Esophagus squamous epithelium (tissue), 5 donors: ENCODE measurements at places on chromosomes 6 and 20. TPM values are rescaled to one million over a fixed set of nuclear protein-coding genes. Genes with fewer than 3 reads are reported as not detected.

The ENPP4 gene
- total RNA-seq = 0.30 TPM

The GGTLC1 gene
- total RNA-seq = not detected

The SPATS1 gene
- not detected for total RNA-seq

The ZSCAN12 gene
- total RNA-seq = 1.3 TPM

The HBS1L gene
- total RNA-seq = 41.6 TPM

The IL17F gene
- not detected for total RNA-seq

The TREM2 gene
- 0.70 TPM for total RNA-seq

The BPIFB4 gene
- total RNA-seq = not detected

The MYBL2 gene
- 16.3 TPM for total RNA-seq

The IMPG1 gene
- not detected for total RNA-seq

GRCh38 chr6:31386099-31386498 is 17.3 kb upstream of the MICA start:
- no peak for DNase-seq

- DNase-seq = no peak
Observed at GRCh38 chr6:147676495-147677199, 168.2 kb downstream of the SAMD5 start.

DNA sequence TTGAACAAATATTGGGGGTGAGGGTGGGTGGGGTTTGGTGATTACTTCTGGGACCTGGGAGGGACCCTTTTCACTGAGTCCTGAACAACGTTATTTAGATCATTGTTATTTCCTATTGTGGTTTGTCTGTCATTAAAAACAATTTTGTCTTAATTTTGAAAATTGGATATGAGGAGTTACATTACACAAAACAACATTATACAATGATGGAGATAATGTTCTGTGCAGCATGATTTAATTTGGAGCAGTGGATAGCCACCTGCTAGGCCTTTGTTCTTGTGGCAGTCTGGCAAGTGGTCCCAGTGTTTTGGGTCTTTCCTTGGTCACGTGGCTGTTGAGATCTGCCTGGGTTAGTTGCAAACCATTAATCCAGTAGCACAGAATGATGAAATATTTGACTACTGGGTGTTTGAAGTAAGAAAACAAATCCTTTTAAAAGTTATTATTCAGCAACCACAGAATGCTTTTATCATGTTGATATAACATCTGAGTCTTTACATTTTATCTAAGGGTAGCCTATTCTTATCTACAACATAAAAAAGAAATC is 172.8 kb downstream of the CDKAL1 start:
- DNase-seq = no peak

DNA sequence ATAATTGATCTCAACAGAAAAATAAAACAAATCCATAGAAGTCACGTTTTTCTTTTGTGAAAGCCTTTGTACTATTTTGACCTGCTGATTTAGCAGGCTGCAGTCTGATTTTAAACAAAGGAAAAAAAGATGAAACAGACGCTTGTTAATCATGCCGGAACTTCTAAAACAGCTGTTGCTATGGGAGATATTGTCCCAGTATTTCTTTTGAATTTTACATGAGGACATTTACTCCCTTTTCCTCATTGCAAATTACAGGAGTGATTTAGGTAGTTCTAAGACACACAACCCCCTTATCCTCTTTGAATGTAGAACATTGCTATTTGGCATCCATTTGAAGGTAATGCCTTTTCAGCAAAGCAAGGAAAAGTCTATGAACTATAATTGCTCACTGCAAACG is 416.1 kb downstream of the BCKDHB start:
- no peak for DNase-seq

DNA sequence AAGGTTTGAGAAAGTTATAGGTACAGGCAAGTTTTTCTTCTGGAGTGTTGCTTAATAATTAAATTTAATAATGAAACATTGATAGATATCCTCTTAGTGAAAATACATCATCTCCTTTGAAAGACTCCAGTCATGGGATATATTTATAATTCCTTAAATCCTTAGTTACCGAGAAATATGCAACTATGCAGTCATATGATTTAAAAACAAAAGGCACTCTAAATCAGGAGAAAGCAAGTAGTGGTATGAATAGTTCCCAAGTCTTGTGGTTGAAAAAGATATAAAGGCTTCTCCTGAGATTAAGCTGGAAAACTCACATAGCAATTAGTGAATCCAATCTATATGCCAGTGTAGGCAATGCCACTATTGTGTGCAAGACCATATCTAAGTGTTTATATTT is 475.4 kb downstream of the EYS start:
- DNase-seq = no peak

- DNase-seq = no peak
Observed at GRCh38 chr20:47744803-47745202, 40.5 kb downstream of the SULF2 start.

- no peak for DNase-seq
Observed at GRCh38 chr6:140987364-140988155, 1145.2 kb upstream of the GJE1 start.

GRCh38 chr20:2476742-2477615 is 6.4 kb upstream of the SNRPB start:
- no peak for DNase-seq

- DNase-seq = no peak
Observed at GRCh38 chr20:24837781-24838450, 111.2 kb upstream of the CST7 start.

DNA sequence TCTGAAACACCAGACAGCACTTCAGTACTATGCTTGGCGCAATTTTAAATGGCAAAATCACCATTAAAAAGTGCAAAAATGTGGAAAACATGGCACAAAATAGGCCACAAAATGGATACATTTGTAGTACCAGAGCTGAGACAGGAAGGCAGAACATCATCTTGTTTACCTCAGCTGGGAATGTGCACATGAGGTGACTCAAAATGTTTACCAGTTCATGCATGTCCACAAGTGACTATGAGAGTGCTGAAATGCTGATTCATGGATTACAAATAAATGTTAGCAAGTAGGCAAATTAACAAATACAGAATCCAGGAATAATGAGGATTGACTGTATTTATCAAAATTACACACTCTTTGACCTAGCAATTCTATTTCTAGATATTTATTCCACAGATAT is 201.6 kb downstream of the ISM1 start:
- no peak for DNase-seq

- no peak for DNase-seq
Observed at GRCh38 chr6:14017626-14018475, 93.1 kb downstream of the RNF182 start.

DNA sequence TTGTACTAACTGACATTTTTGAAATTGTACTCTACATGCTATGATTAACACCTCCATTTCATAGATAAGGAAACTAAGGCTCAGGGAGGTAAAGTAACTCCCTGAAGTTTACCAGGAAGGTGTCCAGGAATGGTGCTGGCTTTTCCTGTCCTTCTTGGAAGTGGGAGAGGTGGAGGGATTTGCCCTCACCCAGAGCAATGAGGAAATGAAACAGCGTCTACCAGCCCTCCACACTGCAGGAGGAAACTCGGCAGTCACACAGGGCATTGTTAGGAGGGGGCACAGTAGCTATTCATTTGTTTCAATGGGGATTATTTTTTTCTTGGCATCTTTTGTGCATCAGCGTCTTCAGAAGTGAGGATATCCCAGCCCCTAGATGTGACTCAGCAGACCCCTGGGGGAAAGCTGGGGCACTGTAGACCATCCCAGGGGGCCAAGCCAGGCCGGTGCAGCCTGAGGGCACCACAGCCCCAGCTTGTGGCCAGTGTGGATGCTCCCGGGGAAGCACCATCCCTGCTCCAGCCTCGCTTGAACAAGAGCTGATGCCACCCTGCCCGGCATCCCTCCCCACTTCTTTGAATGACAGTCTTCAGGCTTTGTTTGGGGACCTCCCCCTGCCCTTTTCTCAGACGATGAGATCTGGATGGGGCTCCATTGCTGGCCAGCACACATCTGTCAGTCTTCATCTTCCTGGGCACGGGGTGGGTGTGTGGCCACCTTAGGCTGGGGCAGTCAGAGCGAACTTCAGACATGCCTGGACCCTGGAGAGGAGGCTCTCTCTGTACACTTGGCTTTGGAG is 224.4 kb upstream of the PMEPA1 start:
- DNase-seq = no peak

- no peak for DNase-seq
Observed at GRCh38 chr6:135994857-135995544, 143.5 kb downstream of the PDE7B start.

DNA sequence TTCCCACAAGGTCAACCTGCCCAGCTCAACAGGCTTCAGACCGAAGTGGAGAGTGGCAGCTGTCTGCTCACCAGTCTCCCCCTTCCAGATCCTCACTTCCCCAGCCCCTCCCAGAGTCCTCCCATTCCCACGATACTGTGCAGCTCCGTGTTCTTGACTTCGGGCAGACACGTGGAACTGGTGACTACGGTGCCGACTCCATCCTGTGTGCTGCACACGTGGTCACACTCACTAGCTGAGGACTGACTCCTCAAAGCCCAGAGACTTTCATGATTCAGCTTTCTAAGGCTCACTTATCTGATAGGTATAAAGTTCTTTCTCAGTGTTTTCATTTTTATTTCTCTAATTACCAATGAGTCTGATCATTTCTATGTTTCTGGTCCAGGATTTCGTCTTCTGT is 32.4 kb downstream of the GABRR2 start:
- no peak for DNase-seq

GRCh38 chr6:31268836-31269235 is 3.1 kb downstream of the HLA-C start:
- DNase-seq = no peak

- no peak for DNase-seq
Observed at GRCh38 chr6:83767033-83767432, 58.1 kb upstream of the SNAP91 start.

DNA sequence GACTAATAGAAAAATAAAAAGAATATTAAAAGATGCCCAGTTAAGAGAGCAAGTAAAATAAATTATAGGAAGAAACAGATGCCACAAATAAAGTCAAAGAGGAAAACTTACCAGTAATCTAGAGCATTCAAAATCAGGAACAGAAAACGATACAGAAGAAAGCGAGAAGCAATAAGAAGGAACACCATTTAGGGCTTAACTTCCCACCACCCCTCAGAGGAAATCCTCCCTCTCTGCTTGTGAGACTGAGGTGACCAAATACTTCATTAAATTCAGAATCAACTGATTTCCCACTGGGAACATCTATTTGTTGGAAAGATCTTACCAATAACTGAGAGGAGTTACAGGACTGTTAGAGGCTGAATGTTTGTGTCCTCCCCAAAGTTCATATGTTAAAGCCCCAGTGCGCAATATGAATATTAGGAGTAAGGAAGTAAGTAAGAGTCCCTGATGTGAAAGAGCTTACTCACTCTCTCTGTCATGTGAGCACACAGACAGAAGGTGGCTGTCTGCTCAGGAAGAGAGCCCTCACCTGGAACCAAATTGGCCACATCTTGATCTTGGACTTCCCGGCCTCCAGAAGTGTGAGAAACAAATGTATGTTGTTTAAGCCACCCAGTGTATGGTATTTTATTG is 19.5 kb downstream of the KATNA1 start:
- DNase-seq = no peak

GRCh38 chr6:122494665-122495272 is 23.2 kb upstream of the SERINC1 start:
- no peak for DNase-seq

DNA sequence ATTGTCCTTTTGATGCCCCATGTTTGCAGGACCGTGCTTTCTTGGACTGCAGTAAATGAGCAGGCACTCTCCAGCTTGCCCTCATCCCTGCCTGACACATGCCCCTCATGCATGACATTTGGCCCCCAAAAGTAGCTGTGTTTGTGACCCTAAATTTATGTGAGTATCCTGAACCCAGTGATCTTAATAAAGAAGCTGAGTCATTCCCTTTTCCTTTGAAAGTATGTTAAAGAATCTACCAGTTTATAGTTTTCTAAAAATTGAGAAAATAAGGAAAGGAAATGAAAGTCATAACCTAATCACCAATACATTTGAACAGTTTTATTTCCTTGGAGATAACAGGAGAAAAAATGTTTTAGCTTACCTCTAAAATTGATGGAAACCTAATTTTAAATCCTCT is 3.4 kb upstream of the SLC22A23 start:
- DNase-seq = no peak

- DNase-seq = no peak
Observed at GRCh38 chr6:49550492-49551077, at the start of gene C6orf141. Gene C6orf141, plus strand, starts transcription at chr6:49550668. Its CDS starts 125 bp downstream, at chr6:49550793.

DNA sequence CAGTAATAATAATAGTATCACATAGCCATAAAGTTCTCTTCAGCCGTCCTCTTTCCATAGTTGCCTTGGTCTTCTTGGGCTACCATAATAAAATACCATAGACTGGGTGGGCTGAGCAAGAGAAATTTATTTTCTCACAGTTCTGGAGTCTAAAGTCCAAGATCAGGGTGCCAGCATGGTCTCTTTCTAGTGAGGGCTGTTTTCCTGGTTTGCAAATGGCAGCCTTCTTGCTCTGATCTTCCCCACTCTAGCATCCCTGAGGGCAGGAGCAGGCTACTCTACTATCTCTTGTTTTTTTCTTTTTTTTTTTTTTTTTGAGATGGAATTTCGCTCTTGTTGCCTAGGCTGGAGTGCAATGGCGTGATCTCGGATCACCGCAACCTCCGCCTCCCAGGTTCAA is 8.2 kb upstream of the BEND3 start:
- no peak for DNase-seq

GRCh38 chr6:106117579-106117978 is 31.4 kb downstream of the PRDM1 start:
- no peak for DNase-seq

- no peak for DNase-seq
Observed at GRCh38 chr6:167858086-167858591, 31.4 kb downstream of the AFDN start.

DNA sequence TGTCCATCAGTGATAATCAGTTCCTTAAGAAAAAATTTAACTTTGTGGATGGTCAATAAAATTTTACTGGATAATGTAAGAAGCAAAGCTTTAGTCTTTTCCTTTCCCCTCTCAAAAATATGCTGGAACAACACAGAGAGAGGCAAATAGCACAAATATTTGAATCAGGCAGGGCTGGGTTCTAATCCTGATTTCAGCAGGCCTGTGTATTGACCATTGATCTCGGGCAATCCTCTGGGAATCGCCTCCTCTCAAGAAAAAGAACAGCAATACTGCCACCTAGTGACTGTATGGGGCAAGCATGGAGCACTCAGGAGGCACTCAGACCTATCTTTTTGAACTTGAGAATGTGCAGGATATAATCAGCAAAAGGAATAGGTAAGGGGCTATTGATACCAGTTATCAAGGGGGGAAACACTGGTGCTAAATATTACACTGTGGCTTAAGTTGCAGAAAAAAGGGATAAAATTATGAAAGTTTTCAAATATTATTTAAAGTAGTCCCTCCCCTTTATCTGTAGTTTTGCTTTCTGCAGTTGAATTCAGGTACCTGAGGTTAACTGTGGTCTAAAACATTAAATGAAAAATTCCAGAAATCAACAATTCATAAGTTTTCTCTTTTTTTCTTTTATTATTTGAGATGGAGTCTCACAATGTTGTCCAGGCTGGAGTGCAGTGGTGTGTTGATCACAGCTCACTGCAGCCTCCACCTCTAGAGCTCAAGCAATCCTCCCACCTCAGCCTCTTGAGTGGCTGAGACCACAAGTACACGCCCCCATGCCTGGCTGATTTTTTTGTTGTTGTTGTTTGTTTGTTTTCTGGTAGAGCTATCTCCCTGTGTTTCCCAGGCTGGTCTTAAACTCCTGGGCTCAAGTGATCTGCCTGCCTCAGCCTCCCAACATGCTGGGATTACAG is 91.8 kb upstream of the NHSL1 start:
- DNase-seq = no peak

- no peak for DNase-seq
Observed at GRCh38 chr20:8492173-8492572, 360.1 kb downstream of the PLCB1 start.
